Activated naive CD8-positive, alpha-beta T cell treated with anti-CD3 and anti-CD28 coated beads, Interleukin-2, amount 50 U/mL, for 24 hours (primary cell): ENCODE measurements at places on chromosomes 2 and 18.

- DNase-seq: no peak
Observed at GRCh38 chr2:62326735-62327134, 130.8 kb downstream of the B3GNT2 start.

- no peak for DNase-seq
Observed at GRCh38 chr2:160279813-160280465, 79.9 kb upstream of the ITGB6 start.

- DNase-seq: no peak
Observed at GRCh38 chr2:218017211-218018053, 14.6 kb upstream of the TNS1 start.

GRCh38 chr2:234701421-234701820 is 204.5 kb upstream of the ARL4C start:
- DNase-seq: no peak

- DNase-seq: no peak
Observed at GRCh38 chr2:132953771-132954170, 283.8 kb upstream of the LYPD1 start.

GRCh38 chr2:164735309-164735919 is 106.2 kb downstream of the COBLL1 start:
- no peak for DNase-seq

- DNase-seq: no peak
Observed at GRCh38 chr2:231764760-231765159, 16.3 kb downstream of the PDE6D start.

DNA sequence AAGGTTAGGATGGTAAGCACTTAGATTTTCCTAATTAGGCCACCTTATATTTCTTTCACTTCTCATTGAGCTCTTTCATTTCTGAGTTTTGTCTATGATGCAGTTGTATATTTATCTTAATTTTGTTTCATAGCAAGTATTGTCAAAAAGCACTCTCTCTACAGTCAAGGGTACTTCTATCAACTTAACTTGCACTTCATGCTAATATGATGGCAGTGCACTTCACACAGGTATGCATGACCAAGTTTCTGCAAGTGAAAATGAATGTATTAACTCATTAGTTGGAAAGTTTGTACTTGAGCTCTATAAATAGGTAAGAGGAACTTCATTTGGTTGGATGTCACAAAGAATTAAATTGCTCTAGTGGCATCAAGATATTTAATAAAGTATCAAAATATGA is 51.5 kb upstream of the CDH19 start:
- DNase-seq: no peak

- no peak for DNase-seq
Observed at GRCh38 chr2:235709124-235709813, 215.4 kb downstream of the AGAP1 start.

- DNase-seq: no peak
Observed at GRCh38 chr18:62796216-62796621, 80.9 kb downstream of the PHLPP1 start.

DNA sequence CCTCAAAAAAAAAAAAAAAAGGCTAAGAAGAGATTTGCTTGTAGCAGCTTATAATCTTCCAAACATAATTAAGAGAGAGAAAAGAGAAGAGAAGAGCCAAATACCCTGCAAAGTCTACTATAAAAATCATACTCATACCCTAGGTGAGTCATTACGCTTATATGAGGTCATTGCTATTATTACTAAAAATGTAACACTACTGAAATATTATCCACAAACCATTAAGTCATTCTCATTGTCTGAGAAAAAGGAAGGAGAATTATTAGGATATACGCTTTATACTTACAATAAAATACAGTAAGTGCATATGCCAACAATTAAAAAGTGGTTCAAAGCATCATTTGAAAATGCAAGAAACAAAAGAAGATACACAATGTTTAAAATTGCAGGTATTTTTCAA is 66.5 kb downstream of the COLEC12 start:
- DNase-seq: no peak

DNA sequence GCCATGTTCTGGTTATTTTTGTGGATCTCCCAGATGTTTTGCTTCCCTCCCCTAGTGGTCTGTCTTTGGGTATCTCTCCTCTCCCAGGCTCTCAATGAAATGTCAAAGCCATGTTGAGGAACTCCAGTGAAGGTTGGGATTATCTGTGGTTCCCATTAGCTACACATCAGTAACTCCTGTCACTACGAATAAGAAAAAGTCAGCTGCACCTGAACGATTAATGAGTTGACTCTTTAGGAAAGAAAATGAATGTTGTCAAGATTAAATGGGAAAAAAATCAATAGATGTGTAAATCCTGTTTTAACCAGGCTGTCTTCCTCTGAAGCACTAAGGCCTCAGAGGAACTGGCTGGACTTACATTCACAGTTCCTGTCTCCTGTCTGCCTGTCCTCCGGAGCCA is 94.0 kb upstream of the DAPL1 start:
- DNase-seq: no peak

DNA sequence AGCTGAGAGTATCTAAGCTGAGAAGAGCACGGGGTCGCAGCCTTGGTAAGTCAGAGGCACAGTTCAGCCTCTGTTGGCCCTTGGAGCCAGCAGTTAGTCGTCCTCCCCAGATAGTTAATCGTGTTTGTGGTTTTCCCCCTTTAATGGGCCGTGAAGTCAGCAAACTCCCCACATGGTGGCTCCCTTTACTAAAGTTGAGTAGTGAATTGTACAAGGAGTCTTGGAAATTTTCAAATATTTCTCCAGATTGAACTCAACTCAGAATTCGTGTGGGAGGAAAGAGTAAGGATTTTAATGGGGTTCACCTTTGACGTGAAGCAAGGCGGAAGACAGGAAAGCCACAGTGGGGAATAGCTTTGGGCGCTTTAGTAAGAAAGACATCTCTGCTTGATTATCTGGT is 2.4 kb upstream of the ADCYAP1 start:
- DNase-seq: no peak
